Inflammatory macrophage treated with lipopolysaccharide for 1 hour (primary cell): ENCODE measurements at places on chromosomes 6 and 20.

GRCh38 chr6:73637404-73637803, 16.4 kb downstream of the SLC17A5 start:
- DNase-seq = no peak

DNA sequence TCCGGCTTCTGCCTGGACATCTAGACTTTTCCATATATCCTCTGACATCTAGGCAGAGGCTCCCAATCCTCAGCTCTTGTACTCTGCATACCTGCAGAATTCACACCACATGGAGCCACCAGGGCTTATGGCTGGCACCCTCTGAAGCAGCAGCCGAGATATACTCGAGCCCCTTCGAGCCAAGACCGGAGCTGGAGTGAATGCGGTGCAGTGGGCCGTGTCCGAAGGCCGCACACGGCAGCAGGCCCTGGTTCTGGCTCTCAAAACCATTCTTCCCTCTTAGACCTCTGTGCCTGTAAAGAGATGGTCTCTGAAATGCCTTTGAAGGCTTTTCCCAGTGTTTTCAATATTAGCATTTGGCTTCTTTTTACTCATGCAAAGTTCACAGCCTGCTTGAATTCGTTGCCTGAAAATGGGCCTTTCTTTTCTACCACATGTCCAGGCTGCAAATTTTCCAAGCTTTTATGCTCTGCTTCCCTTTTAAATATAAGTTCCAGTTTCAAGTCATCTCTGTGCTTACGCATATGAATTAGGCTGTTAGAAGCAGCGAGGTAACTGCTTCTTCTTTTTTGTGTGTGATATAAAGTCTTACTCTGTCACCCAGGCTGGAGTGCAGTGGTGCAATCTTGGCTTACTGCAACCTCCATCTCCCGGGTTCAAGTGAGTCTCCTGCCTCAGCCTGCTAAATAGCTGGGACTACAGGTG, 3.8 kb upstream of the SIRPB1 start:
- DNase-seq = peak; percentile 82

GRCh38 chr6:89862273-89862672, 32.0 kb upstream of the GJA10 start:
- no peak for DNase-seq

DNA sequence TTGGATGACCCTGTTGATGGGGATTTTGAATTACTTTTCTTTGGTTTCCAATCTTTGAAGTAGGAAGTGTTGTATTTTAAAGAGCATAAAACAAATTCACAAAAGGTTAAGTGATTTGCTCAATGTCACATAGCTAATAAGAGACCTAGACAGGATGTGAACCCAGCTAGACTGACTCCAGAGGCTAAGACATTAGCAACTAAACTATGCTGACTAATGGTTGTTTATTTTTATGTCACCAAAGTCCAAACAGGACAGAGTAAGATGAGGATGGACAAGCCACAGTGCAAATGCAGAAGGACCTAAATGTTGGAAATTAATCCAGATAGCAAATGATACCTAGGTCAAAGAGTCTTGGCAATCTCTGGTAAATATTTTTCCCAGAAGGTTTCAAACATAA, 38.0 kb downstream of the OGFRL1 start:
- no peak for DNase-seq

- DNase-seq = no peak
These were observed 34.6 kb downstream of the TAF8 start for GRCh38 chr6:42084889-42085288.

- DNase-seq = no peak
These were observed 41.3 kb downstream of the TTI1 start for GRCh38 chr20:37991908-37992307.

GRCh38 chr6:118981884-118982574, 47.1 kb upstream of the MCM9 start:
- DNase-seq = no peak

DNA sequence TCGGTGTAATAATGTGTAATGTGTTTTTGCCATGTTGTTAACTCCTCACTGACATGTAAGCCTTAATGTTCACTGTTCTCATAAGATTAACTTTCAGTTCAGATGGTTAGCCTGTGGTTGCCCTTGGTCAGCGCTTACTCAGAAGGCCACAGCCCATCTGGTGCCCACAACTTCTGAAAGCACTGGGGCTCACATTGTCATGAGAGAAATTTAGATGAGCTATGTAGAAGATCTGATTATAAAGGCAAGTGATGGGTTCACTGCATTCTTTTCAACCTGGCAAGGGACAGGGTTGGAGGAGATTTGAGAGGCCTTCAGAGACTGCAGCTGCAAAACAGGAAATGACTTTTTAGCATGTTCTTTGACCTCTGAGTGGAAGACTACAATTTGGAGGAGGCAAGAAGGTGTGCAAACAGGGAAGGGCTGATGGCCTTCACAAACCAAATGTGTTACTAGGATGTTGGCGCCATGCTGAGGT, 242.3 kb upstream of the SUPT3H start:
- DNase-seq = no peak
